Uterine smooth muscle cell (primary cell): ENCODE measurements at places on chromosomes 4 and X. TPM values are rescaled to one million over a fixed set of nuclear protein-coding genes. Genes with fewer than 3 reads are reported as not detected.

The KLHL4 gene
- 4.8 and 6.5 TPM in 2 replicates for total RNA-seq

The PNCK gene
- 1.2 TPM in 1 of 2 replicates, not detected in the other for total RNA-seq

The ARL9 gene
- under 0.01 and 0.44 TPM in 2 replicates for total RNA-seq

The SATL1 gene
- total RNA-seq, result under 0.01 TPM in 1 of 2 replicates, not detected in the other

The FRMPD3 gene
- total RNA-seq, result not detected in 2 replicates

The SOX3 gene
- total RNA-seq, result not detected in 2 replicates

The SPIN4 gene
- 2.6 and 3.9 TPM in 2 replicates for total RNA-seq

The BEND2 gene
- total RNA-seq, result not detected in 2 replicates

The ARSJ gene
- 36.7 and 40.9 TPM in 2 replicates for total RNA-seq

The POF1B gene
- total RNA-seq, result not detected in 2 replicates
